Activated CD8-positive, alpha-beta memory T cell treated with anti-CD3 and anti-CD28 coated beads for 1 hour (primary cell): ENCODE measurements at places on chromosomes 2 and 18.
A peak's percentile ranks its signal among the peaks of the same experiment; 100 is the strongest.

DNA sequence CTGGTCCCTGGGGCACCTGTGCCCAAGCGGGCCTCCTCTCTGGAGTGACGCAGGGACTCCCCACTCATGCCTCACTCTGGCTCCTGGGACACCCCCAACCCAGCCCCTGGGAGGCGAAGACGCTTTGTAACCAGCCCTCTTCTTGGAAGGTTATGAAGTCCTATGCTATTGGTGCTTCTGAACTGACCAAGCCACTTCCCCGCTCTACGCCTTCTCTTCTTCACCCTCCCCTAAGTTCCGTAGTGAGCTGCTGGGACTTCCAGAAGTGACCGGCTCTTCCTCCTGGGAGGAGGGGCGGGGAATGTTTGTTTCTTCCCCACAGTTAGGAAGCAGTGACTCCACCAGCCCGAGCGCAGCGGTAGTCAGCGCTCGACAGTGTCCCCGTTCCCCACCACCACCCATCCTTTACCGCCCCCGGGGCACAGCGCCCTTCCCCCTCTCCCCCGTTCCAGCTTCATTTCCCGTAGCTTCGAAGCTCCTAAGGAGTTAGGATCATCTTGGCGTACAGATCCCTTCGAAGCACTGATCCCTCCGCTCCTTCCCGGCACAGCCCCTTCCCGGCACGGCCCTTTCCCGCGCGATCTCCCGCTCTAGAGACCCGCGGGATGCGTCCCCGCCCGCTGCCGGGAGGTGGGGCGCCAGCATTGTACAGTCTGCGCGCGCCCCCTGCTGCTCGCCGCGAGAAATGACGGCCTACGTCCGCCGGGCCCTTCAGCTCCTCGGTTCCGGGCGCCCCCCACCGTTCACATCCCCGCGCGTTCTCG is 25.3 kb upstream of the NOTO start:
- DNase-seq = peak; percentile 88

DNA sequence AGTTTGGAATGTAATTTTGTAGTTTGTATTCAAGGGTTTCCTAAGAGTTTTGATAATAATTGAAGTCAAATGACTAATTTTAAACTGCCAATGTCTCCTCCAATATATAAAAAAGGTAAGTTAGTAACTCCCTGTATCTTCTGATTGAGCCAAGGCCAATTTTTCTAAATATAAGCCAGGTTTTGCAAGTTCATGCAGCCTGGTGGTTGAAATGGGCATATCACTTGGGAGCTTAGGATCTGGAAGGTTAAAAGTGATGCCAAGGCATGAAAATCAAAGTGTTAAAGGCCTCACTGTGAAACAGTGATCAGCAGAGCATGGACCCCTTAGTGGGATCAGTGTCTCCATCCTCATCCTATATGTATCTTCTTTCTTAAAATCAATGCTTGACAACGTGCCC is 60.5 kb downstream of the MERTK start:
- DNase-seq = no peak

DNA sequence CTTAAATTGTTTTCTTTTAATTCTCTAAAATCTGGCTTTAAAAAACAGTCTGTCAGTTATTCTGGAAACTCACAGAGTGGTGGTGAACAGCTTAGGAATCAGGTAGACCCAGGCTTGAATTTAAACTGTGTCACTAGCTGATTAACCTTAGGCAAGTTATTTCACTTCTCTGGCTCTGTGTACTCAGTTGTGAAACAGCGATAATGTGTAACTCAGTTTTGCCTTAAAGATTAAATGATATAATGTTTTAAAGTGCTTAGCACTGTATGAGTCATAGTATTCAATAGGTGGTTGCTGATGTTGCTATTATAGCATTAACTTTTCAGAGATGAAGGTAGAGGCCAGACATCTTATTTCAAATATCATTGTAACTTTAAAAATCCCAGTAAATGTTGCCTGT is 40.7 kb downstream of the PKP4 start:
- no peak for DNase-seq

GRCh38 chr18:5475267-5475666 is 68.5 kb downstream of the EPB41L3 start:
- no peak for DNase-seq

GRCh38 chr2:150876251-150876950 is 385.3 kb downstream of the RBM43 start:
- no peak for DNase-seq

DNA sequence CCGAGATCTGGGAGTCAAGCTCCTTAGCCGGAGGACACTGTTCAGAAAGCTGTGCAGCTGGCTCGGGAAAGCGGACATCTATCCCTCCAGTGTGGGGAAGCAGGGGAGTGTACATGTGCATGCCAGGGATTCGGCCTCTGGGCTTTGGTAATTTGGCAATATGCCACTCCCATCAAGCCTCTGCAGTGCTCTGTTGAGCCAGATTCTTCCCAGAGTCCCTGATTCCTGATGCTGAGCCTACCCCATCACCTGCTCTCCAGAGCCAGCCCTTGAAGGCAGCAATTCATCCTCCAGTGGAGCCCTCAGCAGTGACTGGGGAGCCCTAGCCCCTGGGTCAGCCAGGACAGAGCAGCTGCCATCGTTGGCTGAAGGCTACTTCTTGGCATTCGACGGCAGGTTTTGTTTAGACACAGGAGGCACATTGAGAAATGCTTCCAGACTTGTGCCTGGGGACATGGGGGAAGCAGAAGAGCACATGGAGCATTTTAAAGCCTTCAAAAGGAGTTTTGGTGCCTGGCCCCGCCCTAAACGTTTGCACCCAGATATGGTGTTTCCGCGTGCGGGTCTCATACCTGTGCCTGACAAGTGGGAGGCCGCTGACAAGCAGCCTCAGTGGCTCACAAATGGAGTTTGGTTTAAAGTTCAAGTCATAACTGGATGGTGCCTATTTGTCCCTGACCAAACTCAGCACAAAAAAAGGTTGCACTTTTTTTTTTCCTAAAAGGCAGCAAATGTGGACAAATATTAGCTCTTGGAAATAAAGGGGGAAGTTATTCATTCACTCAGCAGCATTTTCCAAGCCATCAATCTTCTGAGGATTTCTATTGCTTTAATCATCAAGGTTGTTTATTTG is 272.8 kb downstream of the CYRIA start:
- no peak for DNase-seq

GRCh38 chr18:3356614-3357013 is 93.4 kb upstream of the TGIF1 start:
- DNase-seq = no peak

GRCh38 chr2:100642425-100642824 is 79.6 kb downstream of the PDCL3 start:
- DNase-seq = no peak

DNA sequence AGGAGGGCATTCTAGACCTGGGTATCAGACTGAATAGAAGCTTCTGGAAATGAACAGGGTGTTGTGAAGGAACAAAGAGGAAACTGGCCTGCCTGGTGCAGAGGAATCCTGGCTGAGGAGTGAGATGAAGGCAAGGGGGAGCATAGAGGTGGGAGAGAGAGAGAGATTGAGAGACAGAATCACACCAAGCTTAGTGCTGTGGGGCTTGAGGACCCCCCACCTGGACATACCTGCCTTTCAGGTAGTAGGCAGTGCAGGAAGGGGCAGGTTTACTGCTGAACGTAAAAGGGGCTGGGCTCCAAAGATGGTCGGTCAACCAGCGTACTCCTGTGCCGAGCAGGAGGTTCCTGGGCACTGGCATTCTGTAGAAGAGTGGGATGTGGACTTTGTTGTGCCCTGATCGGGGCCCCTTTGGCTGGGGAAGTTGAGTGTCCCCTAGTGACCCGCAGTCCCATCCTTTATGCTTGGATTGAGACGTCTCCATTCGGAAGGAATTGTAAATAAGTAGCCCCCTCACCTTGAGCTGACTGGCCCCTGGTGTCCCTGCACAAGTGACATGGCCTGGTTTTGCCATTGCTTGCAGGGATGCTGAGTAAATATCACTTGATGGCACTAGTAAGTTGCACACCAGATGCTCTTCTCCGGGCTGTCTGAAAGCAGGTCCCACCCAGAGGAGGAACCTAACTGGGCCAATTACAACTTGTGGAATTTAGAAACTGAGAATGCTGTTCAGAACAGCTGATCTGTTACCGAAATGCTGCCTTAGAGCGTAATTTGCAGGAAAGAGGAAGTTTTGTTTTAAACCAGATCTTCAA is 1.4 kb downstream of the UBE2F start:
- DNase-seq = peak; percentile 17

DNA sequence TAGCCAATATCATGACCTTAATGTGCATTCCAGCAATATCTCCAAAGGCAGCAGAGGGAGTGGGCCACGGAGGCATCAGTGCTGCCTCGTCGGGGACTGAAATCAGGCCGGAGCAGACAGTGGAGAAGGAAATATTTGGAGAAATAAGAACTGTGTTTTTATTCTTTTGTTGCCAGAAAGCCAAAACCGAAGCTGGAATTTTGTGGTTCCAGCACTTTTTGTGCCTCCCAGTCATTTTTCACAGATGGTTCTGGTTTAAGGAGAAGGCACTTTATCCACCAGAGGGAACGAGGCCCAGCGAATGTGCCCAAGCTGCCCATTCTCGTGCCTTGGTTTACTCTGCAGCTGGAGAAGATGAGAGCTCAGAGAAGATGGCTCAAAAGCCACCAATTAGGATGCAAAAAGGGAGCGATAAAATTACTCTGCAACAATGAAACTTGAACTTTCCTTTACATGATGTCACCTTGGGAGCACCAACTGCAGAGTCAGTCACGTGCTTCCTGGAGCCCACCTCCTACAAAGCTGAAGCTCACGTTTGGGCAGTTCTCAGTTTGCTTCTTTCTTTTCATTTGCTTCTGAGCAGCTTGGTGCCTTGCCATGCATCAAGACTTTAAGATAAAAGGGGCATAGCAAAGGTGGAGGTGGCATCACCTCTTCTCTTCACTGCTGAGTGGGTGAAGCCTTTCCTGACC is 288.7 kb downstream of the LPIN1 start:
- no peak for DNase-seq

DNA sequence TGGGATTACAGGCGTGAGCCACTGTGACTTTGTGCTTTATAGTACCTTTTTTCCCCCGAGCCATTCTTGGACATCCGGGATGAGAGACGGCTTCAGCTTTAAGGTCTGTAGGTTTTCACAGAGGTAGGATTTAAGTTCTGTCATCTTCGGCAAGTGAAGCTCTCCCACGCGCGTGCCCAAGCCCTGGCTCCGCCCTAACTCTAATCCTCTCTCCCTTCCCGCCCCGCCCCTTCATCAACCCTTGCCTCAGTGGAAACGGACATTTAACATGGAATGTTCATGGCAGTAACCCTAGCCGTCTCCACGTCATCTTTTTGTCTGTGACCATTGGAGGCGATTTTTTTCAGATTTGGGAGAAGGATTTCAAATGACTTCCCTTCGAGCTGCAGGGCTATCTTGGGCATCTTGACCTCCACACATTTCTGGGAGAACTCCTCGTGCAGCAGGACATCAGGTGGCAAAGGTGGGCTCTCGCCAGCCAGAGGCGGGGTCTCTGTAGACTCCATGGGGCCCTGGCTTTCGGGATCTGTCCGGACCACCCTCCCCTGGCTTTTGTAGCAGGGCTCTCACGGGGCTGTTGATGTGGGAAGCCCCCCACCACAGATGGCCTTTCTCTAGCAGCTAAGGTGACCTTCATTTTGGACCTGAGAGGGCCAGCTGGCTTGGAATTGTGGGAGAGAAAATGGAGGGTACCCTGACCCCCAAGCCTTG is 6.8 kb downstream of the COLEC11 start:
- no peak for DNase-seq

GRCh38 chr2:3726511-3726910 is 23.1 kb downstream of the DCDC2C start:
- DNase-seq = no peak

DNA sequence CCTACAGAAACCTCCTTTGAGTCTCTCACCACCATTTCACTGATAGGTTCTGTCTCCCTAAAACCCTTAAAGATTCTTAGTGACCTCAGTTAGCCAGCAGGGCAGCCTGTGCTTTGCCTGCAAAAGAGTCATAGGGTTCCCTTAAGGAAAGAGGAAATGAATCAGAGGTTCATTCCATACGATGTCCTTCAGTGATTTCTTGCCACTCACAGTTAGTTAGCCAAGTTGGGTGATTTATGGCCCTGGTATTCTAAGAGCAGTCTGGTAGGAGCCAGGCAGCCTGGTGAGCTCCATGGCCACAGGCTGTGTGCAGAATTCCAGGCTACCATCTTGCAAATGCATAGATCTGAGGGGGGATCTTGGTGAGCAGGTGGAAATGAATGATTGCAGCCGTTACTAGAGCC is 18.7 kb upstream of the CCBE1 start:
- DNase-seq = no peak

DNA sequence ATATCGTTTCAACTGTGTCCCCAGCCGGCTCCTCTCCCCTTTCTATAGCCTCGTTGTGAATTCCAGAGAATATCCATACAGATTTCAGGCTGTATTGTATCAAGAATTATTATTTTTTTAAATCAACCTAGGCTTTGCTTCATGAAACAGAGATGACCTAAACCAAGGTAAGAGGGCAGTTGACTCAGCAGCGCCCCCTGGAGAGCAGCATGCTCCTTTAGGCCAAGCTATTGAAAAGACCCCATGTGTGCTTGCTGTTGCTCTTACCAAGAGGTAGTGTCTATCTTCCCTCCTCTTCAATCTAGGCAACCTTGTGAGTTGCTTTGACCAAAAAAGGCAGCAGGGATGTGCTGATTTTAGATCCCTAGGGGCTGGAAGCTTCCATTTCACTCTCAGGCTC is 426.7 kb upstream of the SMIM21 start:
- no peak for DNase-seq

- no peak for DNase-seq
Measured at GRCh38 chr2:179338681-179339080, 74.0 kb upstream of the SESTD1 start.
